AG08395 (cell line): ENCODE measurements at places on chromosomes 12 and 14.

DNA sequence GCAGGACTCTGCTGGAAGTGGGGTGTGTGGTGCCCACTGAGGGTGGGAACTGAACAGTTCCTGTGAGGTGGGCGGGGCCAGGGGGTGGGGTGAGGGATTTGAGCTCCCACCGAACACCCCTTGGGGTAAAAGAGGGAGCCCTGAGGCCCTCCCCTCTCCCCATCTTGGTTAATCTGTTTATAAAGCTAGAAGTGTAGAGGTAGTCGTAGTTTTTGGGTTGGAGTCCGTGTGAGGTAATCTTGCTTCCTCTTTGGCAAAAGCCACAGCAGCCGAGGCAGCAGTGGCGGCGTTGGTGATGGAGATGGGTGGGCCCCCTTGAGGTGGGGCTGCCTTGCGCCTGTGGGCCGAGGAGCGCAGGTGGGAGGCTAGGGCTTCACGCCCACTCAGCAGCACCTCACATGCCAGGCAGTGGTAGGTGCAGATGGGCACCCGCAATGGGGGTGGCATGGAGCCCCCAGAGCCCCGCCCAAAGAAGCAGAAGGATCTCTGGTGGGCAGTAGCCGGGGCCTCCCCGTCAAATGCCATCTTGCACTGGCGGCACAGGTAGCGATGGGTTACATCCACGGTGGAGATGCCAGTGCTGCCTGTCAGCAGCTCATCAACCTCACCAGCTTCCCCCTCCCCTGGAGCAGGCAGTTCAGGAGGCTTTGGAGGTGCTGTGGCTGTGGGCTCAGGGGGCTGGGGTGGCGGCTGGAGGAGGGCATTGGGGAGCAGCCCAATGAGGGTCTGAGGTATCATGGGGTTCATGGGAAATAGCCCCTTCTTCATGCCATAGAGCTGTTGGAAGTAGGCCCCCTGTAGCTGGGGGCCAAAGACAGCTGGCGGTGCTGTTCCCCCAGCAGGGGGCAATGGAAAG, 29.6 kb downstream of the ZFHX2 start:
- DNase-seq = no peak

DNA sequence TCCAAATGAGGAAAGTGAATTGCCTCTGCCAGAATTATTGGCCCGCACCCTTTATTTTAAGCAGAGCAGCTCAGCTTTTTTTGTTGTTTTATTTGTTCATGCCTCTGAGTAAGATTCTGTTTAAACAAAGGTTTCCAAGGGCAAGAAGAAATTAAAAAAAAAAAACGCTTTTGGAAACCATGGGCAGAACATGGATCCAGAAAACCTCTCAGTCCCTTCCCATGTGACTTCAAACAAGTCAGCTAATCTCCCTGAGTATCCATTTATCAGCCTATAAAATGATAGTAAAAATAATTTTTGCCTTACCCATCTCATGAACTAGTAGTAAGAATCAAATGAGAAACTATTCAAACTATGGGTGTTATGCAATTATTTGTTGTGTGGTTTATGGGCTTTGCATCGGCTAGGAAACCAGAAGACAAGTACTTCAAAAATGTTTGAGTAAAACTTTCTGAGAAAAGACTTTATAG, 27.6 kb downstream of the KITLG start:
- peak; percentile 45 for DNase-seq

GRCh38 chr14:23186913-23187654, 3.6 kb upstream of the SLC7A8 start:
- peak; percentile 78 for DNase-seq

DNA sequence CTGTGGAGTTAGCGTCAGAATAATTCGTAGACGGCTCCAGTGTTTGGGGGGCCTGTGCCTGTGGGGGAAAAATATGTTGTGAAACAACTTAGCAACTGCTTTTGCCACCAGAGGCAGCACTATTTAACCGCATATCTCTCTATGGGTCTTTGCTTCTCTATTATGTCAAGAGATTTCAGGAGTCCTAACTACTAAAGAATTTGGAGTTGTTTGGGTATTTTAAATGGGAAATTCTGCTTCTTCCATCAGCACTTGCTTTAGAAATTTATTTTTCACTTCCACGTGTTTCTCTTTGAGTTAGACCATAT, 594 bp upstream of the CLEC14A start:
- DNase-seq = no peak

DNA sequence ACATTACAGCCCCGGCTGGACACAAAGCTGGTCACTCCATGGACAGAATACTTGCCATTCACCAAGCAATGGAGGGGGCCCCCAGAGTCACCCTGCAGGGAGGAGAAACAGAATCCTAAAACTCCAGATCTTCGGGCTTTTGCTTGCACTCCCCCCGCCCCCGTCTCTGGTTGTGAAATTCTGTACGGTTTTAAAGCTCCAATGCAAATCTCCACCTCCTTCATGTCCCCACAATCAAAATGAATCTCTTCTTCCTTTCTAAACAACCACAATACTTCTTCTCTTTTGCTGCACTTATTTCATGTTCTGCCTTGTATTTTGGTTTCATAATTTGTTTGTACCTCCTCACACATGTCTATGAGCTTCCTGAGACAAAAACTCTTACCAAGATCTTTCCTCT, 5.8 kb upstream of the BIN2 start:
- no peak for DNase-seq

DNA sequence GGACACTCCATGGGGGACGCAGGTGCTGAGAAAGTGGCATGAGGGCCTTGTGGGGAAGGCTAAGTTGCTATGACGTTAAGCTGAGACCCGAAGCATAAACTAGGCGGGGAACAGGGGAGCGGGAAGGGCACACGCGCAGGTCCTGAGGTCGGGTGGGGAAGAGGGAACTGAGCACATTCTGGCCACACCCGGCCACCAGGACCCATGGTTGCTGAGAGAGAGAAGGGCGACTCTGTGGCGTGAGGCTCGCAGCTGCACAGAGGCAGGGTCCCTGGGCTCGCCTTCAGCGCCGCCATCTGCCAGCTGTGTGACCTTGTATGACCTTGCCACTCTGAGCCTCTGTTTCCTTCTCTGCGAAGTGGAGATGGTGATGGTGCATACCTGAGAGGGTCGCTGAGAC, 182.5 kb downstream of the PHETA1 start:
- no peak for DNase-seq

DNA sequence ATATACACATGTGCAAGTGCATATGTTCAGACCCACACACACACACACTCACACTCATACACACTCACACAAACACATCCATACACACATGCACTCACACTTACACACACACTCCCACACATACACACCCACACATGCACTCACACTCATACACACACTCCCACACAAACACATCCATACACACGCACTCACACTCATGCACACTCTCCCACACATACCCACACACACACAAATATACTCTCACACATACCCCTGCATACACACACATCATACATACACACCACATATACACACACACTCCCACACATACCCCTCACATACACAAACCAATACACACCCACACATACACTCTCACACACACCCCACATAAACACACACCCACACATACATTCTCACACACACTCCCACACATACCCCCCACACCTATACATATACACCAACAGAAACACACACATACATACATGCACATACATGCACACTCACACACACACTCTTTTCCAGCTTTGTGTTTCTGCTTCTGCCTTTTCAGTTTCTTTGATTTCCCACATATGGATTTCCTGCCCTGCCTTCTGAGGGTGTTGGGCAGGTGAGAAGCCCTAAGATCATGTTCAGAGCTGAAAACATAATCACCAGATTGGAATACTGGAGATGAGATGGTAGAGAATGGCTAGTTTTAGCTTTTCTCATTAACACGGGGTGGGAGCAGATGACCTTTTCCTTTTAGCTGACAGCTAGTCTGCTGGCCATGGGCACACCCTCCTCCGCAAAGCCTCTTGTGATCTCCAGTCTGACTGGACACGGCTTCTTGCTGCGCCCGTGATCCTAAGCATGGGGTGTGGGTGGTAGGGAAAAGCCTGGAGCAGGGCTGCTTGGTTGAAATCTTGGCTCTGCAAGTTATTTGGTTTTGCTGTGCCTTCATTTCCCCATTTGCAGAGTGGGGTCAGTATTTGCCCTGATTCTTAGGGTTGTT, 214.0 kb downstream of the CHST11 start:
- DNase-seq = no peak

DNA sequence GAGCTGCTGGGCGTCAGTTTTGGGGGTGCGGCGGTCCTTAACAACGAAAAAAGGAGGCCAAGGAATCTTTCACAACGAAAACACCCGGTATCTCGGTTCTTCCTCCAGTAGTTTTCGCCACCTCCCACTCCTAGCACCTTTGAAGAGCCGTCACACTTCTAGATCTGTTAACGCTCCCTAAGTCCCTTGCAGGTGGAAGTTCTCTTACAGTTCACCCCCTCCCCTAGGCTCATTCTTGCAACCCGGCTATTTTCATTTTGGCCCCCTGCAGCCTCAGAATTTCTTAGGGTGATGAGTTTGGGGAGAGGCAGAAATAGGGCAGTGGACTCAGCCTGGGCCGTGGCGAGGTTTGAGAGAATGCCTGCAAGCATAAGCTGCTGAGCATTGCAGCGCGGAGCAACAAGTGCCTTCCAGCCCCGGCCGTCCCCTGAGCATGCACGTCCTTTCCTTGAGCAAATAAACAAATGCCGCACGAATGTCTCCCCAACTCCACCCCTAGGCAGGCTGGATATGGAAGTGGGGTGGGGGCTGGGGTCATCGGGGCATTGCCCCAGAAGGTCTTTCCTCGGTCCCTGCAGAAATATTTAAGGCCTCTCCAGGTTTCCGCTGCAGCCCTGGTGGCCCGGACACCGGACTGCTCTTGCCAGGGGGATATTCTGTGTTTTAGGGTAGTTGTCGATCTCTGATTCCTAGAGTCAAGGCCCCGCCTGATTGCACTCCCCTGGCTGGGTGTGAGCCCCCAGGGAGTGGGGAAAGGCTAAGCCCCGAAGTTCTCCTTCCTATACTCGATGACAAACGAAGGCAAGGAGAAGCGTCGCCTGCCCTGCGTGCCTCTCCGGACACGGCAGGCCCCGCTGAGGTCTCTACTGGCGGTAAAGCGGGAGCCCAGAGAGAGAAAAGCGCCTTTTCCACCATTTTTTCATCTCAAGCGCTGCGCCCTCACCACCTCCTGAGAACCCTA, 1.6 kb downstream of the RFX4 start:
- no peak for DNase-seq

GRCh38 chr12:20696181-20696905, 1.2 kb downstream of the SLCO1C1 start:
- no peak for DNase-seq

DNA sequence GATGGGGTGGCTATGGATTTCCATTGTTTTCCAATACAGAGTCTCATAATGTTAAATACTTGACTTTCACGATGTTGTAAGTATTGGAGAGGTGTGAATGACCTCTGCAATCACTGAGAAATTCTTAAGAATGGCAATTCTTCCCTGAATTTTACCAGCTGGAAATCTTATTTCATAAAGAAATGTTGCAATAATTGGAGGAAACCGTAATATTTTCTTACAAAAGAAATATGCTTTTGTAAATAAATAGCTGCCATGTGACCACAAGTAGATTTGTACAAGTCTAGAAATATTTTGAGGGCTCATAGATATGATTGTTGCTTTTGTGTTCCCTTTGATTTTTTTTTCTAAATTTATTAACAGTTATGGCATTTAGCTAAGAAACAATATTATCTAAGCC, 308.7 kb upstream of the ATP2B1 start:
- no peak for DNase-seq

- no peak for DNase-seq
These were observed 221.0 kb downstream of the ASCL1 start for GRCh38 chr12:103178366-103179080.

- DNase-seq = no peak
These were observed 105.2 kb upstream of the EGLN3 start for GRCh38 chr14:34056046-34056445.

GRCh38 chr12:123479442-123480180, 21.7 kb downstream of the SNRNP35 start:
- DNase-seq = no peak

GRCh38 chr12:59322473-59322872, 273.4 kb upstream of the SLC16A7 start:
- DNase-seq = no peak

- DNase-seq = no peak
These were observed 26.4 kb upstream of the HIGD1C start for GRCh38 chr12:50925920-50926319.

DNA sequence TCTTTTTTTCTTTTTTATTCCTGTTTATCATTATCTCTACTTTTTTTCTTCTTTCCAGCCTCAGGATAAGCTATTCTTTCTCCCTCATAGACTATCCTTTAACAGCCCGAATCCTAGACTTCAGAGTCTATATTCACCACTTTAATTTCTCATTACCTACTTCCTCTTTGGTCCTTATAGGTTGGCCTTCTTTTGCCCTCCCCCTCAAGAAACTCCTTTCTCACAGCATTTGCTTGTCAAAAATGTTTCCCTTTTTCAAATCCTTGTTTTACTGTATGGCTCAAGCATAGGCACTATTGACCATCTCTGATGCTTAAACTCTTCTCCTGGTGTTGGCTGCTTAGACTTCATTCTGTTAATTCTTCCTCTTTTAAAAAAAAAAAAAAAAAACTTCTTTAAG, 52.5 kb downstream of the KIAA0586 start:
- no peak for DNase-seq

GRCh38 chr12:25332143-25332542, 81.4 kb upstream of the KRAS start:
- no peak for DNase-seq

DNA sequence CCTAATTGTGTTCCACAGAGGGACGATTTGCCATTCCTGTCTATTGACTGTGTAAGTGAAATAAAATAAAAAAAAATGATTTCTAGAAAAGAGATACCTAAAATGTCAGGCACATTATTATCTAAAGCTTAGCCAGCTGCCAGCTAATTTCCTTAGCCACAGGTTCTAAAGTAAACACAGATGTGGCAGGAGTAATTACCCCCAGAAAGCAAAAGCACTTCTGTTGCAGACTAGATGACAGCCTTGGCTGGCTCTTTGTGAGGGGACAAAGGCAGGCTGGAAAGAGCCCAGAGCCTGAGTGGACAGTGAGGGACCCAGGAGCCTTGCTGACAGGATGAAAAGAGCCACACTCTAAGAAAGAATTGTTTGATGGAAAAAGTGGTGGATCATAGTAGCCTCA, 418.1 kb downstream of the LRIG3 start:
- no peak for DNase-seq

GRCh38 chr12:109994401-109995175, 1.6 kb downstream of the GIT2 start:
- no peak for DNase-seq

DNA sequence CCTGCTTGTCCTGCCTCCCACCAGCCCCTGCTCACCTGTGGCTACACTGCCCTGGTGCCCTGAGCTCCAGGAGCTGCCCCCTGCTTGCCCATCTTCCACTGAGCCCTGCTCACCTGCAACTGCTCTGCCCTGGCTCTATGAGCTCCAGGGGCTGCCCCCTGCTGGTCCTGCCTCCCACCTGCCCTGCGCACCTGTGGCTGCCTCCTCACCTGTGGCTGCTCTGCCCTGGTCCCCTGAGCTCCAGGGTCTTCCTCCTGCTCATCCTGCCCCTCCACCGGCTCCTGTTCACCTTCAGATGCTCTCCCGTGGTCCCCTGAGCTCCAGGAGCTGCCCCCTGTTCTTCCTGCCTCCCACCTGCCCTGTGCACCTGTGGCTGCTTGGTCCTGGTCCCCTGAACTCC, 247.6 kb downstream of the TMEM121 start:
- DNase-seq = no peak

- no peak for DNase-seq
These were observed 407.0 kb upstream of the MGAT4C start for GRCh38 chr12:86663173-86663572.
